ENCODE measurements at places on chromosomes 12 and 14.

GRCh38 chr12:118332511-118332910 lies 40.2 kb downstream of the TAOK3 start:
- DNase-seq = no peak

- no peak for DNase-seq
Observed at GRCh38 chr12:111314953-111315539, 53.8 kb downstream of the PHETA1 start.

- DNase-seq = no peak
Observed at GRCh38 chr14:72907886-72908285, 14.0 kb upstream of the DPF3 start.

DNA sequence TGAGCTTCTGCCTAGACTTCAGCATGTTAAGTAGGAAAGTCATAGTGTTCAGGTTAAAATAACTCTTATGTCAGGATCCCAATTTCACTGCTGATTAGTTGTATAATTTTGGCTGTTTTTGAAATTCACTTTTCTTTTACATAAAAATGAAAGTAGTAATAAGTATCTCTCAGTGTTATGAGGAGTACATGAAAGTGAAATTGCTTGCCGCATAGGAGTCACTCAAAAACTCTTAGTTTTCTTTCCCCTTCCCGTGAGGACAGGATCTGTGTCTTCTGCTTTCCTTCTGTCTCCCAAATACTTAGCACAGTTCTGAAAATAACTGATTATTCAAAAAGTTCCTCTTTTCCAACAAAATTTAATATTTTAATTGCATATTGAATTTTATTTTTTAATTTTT lies 100.5 kb downstream of the SLC38A4 start:
- DNase-seq = no peak

GRCh38 chr12:34333337-34333736 lies 311.0 kb downstream of the ALG10 start:
- DNase-seq = no peak

GRCh38 chr12:116739381-116739887 lies 1.3 kb downstream of the RNFT2 start:
- DNase-seq = no peak

DNA sequence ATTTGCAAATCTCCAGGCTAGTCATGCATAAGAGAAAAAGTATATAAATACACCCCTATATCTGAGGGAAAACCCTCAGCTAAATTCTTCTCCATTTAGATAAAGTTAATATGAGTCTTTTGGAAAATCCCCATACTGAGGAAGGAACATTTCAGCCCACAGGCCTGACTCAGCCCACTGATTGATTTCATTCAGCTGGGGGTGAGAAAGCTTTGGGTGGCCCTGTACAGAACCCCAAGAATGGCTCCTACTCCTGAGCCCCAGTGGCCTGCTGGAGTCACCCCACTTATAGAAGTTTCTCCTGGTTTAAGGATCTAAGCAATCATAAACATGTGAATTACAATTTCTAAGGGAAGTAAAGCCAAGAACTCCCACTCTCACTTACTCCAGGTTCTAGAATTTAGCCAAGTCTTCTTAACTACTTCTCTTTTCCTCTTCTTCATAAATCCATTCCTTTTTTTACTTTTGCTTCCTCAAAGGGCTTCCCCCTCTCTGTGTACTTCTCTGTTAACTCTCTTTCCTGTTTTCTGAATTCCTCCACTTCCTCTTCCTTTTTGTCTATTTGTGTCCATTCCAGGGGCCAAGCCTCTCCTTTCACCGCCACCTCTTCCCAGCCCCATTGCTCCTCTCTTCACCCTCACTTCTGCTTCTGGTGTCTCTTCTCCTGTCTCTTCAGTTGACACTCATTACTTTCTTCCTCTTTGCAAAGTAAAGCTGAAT lies 21.0 kb downstream of the RTN1 start:
- DNase-seq = no peak

GRCh38 chr12:47885012-47885501 lies 19.7 kb downstream of the VDR start:
- no peak for DNase-seq

DNA sequence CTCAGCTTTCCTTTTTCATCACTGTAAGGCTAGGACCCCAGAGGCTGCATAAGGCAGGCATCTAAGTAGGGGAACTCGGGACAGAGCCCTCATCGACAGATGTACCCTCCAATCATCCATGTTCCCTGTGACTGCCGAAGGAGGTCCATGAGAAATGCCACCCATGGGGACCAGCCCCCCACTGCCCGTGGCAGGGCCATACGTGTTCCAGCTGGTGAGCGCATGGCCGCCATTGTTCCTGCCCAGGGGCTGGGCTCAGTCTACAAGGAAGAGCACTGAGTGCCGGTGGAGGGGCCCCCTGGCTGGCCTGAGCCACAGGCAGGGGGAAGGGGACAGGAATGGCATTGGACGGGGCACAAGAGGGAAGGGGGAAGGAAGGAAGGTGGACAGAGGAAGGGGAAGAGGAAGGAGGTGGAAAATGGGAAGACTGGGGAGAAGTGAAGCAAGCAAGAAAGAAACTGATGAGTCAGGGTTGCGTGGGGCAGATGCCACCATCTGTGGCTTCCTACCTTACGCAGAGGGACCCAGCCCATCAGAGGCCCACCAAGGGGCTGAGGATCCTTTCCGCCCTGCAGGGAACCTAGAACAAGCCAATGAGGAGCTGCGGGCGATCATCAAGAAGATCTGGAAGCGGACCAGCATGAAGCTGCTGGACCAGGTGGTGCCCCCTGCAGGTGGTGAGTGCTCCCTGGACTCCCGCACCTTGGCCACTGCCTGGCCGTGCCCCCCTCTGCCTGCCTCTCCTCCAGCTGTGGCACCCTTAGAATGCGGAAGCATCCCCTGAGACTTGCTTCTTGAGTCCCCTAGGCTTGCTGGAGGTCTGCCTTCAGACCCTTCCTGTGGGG lies 120.6 kb upstream of the FKBP4 start:
- no peak for DNase-seq

DNA sequence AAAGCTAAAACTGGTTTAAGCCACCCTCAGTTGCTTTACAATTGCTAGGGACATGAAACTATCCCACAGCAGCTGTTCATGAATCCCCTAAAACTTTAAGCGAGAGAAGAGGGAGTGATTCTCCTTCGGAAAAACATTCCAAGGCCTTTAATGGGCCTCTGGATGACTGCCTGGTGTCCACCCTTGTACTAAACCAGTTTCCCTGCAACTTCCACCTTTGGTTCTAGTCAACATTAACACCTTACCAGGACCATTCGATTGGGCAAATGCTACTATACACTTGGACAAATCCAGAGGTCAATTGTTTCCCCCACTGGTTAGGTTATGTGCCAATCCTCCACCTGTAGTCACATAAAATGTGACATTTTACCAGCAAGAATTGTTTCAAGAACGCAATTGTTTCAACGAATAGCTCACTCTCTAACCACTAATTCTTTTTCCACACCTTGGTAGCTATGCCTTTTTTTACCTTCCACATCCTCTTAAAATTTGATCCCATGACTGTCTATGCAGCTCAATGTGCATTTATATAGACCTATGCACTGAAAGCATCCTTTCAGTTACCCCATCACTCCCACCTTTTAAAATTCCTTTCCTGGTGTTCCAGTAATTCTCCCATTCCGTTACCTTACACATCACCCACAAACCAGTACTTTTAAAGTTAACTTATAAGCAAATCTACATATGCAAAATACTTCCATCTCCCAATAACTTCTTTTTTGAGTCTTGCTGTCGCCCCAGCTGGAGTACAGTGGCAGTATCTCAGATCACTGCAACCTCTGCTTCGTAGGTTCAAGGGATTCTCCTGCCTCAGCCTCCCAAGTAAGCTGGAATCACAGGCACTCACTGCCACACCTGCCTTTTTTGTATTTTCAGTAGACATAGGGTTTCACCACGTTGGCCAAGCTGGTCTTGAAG lies 3.6 kb downstream of the UBC start:
- DNase-seq = no peak

DNA sequence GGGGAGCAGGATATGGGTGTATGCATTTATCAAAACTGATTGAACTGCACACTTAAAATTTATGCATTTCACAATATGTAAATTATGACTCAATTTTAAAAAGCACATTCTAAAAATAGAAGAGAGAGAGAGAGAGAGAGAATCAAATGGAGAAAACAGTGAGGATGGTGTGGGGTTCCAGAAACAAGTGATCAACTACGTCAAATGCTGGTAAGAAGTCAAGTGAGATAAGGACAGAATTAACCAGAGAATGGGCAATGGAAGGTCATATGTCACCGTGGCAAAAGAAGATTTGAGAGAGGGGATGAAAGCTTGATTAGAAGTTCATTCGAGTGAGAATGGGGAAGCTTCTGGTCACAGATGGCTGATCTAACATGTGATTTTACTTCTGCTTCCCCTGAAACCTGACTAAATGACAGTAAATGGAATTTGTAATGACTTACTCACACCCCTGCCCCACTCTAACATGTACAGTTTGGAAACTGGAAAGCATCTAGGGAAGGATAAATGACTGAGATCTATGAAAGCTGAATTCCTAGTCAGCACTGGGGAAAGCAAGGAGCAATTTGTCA lies 276.5 kb upstream of the AMIGO2 start:
- no peak for DNase-seq

DNA sequence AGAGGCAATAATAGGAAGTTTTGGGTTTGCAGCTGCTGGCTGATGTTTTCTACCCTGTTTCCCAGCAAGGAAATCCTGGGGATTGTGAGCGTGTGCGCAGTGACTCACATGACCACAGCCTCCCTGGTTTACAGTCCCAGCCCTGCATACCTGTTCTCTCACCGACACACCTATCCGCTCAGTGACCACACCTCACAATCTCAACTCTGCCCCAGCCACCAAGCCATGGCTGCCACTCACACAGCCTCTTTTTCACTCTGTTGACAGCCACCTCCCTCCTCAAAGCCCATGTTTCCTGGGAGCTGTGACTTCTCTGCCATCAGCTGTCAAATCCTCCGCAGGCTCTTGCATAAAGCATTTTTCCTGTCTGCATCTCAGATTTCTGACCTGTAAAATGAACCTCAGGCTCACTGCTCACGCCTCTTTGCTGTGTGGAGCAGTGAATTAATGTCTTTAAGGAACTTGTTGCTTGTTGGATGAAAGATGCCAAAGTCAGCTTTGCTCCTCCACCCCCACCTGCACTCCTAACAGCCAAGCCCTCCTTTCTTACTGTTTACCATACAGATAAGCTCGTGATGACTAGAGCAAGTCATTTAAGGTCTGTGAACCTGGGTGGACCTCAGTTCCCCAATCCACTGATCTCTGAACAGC lies 43.5 kb downstream of the B4GALNT3 start:
- no peak for DNase-seq

- DNase-seq = no peak
Observed at GRCh38 chr12:49584591-49584990, 16.6 kb upstream of the MCRS1 start.

- DNase-seq = no peak
Observed at GRCh38 chr12:107458163-107458562, 227.4 kb upstream of the PWP1 start.

DNA sequence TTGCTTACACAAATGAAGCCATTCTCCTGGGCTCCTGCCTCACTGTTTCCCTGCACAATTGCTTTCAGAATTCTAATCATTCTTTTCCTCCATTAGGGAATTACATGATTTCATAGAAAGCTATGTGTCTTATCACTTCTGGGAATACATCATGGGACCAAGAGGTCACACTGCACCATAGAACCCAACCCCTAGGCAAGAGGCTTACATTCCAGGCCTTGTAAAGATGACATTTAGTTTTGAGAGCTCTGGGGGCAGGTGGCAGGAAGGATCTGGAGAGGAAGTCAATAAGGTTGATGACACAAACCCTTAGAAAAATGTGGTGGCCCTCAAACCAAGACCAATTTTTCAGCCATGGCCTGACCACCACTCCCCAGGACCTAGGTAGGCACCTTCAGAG lies 57.1 kb downstream of the NUAK1 start:
- no peak for DNase-seq

DNA sequence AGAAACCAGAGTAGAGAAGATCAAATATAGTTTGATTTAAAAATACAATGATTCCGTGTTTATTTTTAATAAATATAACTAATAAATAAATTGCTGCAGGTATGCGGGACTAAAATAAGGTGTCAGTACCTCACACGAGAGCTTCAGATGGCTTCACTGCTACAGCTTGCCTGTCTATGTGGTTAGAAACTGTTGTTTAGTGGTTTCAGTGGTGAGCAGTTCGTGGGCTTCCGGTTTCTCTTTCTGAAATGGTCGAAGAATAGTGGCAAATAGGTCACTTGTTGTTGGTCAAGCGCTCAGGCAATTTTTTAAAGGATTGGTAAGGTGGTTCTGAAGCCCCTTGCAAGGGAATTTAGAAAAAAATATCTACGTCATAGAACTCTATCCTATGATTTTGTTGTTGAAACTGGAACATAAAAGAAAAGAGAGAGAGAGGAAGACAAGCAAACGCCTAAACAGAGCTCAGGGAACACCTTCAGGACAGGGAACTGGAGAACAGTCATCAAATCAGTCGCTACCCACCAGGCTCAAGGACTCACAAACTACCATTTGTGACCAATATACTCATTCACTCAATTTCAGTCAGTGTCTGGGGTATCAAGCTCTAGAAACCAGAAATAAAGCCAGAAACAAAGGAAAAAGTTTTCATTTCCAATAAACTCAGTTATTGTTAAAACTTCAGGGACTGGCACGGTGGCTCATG lies 31.3 kb downstream of the GABARAPL1 start:
- no peak for DNase-seq

DNA sequence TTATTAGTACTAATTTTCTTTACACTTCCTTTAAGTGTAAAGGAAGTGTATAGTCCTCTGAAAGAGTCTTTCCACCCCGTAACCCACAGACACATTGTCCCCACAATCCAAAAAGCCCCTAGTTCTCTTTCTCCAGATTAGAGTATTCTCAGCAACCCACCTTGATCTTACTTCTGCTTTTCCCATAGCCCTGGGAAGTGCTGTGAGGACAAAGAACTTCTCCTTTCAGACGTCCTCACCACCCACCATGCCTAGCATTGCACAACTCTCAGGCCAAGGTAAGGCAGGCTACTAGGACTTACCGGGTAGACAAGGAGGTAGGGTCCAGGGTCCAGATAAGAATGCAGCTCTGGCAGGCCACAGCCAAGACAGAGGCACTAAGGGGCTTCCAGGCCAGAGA lies 7.4 kb downstream of the AAAS start:
- no peak for DNase-seq

- no peak for DNase-seq
Observed at GRCh38 chr14:80047761-80048160, 163.5 kb downstream of the DIO2 start.

Data from NCI-H2081 treated with DMSO at 0.1 percent for 48 hours (cell line).